ENCODE measurements at places on chromosomes 11 and 22.

DNA sequence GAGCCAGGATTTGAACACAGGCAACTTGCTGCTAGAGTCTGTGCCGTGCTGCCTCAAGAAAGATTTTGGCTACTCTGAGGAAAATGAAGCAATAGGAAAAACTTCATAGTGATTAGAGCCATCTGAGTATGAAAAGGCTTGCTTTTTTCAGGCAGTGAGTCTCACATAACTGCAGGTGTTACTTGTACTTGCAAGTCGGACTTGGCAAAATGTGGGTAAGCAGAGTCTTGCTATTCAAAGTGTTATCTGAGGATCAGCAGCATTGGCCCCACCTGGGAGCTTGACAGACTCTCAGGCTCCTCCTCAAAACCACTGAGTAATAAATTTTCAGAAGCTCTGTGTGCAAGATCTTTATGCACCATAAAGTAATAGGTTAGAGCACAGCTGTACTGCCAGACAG lies 18.1 kb downstream of the RNF141 start:
- no peak for DNase-seq

DNA sequence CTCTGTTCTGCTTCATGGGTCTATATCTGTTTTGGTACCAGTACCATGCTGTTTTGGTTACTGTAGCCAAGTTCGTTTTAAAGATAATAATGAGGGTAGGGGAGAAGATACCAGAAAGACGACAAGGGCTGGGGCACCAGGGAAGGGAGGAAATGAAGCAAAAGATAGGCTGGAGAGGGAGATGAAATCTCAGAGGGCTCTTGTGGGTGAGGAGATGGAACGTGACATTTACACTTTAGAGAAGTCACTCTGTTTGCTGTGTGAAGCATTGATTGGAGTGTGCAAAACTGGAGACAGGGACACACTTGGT lies 33.5 kb downstream of the OR4D9 start:
- DNase-seq = no peak

DNA sequence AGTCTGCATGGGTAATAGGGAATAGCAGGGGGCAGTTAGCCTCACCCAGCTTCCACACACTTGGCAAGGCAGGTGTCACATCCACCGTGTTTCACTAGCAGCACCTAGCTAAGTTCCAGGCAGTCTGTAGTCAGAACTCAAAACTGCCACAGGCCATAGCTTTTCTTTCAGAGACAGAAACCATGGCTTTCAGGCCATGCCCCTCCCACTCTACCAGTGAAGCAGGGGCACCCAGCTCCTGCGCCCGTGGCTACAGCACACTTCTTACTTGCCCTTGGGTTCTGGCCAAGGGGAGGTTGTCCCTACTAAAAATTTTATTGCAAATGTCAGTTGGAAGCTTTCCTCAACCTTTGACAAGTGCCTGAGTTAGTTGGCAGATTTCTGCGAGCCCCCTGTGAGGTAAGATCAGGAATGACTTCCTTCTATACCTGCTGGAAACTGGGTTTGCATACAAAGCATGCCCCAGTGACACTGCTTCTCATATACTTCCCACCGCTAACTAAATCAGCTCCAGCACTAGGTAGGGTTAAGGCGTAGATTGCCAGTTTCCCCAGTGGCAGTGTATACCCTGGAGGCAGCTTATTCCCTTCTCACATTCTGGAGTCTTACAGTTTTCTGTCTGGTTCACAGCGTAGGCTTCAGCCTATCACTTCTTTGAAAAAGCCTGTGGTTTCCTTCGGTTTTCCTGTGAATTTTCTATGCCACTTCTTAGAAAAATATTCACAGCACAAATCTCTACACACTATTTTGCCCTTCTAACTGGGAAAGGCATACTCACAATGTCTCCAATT lies 139.0 kb upstream of the LUZP2 start:
- no peak for DNase-seq

GRCh38 chr11:66221012-66221411 lies 47.4 kb upstream of the RAB1B start:
- DNase-seq = no peak

- peak; percentile 22 for DNase-seq
These were observed 722 bp downstream of the IFITM10 start for GRCh38 chr11:1749395-1750351.

DNA sequence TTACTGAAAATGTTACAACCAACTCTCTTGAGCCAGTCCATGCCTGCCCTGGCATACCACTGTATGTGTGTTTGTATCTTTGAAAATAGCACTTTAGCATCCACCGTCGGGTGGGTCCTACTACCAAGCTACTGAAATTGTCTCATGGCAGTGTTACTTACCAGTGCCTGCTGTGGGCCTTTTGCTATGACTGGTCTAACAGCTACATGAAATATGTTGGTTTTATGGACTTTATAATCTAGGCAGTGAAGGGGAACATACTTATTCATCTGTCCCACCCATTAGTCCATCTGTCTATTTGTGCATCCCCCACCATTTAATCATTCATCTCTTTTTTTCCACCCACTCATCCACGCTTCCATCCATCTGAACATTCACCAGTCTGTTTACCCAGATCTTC lies 106.0 kb downstream of the NAV2 start:
- no peak for DNase-seq

GRCh38 chr22:49166211-49166610 lies 661.5 kb downstream of the BRD1 start:
- DNase-seq = no peak

GRCh38 chr11:119108146-119108856 lies 1.2 kb downstream of the C2CD2L start:
- no peak for DNase-seq

- no peak for DNase-seq
These were observed 29.9 kb downstream of the PIWIL3 start for GRCh38 chr22:24744638-24745037.

- DNase-seq = no peak
These were observed 50.4 kb downstream of the DDX10 start for GRCh38 chr11:108715239-108715638.

- peak; percentile 3 for DNase-seq
These were observed 6.0 kb upstream of the TUBA8 start for GRCh38 chr22:18104566-18104965.

GRCh38 chr11:26227883-26228502 lies 103.9 kb upstream of the ANO3 start:
- DNase-seq = no peak

GRCh38 chr11:104967534-104968354 lies 630 bp downstream of the CASP4 start:
- DNase-seq = no peak

DNA sequence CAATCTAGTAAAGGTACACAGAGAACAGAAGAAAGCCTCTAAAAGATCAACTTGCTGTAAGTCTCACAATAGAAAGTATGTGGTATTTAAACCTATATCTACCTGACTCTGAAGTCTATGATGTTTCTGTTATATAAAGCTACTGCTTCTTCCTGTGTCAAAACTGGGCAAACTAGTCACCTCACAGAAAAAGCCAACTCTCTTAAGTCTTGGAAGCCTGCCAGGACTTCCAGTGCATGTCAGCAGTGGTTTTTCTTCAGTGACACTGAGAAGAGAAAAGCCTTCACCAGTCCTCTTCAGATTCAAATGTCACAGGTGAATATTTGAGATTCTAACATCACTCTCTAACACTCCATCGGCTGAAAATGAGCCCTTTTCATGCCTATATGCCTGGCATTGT lies 808.0 kb downstream of the DLG2 start:
- DNase-seq = no peak

Data from fibroblast of skin of left biceps (primary cell).